Left ventricle myocardium superior (tissue), 1 donor: ENCODE measurements at places on chromosomes 6 and 20.

GRCh38 chr6:11108726-11109125, 2.8 kb downstream of the ERVFRD-1 start:
- DNase-seq, result no peak

- no peak for DNase-seq
Observed at GRCh38 chr20:14838663-14839628, 501.5 kb upstream of the FLRT3 start.

- no peak for DNase-seq
Observed at GRCh38 chr20:21513881-21514540, at the start of gene NKX2-2. Gene NKX2-2 (minus strand): TSS chr20:21514064. CDS start chr20:21513669, 395 bp downstream.

DNA sequence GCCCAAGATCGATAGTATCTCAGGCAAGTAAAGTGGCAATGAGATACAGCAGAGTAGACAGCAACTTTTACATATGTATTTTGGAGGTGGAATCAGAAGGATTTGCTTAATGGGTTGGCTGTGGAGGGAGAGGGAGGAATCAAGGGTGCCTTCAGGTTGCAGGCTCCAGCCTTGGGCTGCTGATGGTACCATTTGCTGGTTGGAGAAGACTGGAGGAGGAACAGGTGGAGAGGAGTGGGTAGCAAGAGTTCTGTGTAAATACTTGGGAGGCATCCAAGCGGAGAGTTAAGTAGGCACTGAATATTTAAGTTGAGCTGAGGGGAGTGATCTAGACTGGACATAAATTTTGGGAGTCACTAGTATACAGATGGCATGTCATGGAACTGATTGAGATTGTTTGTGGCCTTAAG, 5.2 kb downstream of the BICRAL start:
- no peak for DNase-seq

DNA sequence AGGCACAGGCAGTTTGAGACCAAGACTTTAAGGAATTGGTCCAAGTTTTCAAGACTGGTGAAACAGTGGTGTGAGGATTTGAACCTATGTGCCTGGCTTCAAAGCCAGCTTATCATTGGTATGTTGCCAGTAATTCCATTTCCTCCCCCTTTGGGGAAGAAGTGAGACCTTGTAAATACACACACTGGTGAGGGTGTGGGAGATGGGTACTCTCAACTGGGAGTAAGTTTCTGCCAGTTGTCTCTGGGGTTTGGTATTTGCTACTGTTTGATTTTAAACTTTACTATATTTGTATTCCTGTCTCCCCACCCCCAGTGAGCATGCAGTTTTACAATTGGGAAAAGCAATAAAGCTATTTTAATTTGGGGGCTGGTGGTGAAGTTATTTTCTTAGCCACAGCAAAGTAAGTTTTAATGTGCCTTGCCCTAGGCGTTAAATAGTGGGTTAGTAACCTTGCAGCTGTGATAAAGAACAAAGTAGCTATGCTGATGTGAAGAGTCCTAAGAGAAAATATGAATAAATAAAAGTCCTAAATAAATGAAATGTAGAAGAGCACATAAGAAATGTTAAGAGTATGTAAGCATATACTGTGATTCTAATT, 31.0 kb downstream of the SNX9 start:
- DNase-seq, result no peak

GRCh38 chr6:139282684-139283083, 9.1 kb downstream of the TXLNB start:
- DNase-seq, result no peak

- DNase-seq, result no peak
Observed at GRCh38 chr20:60053125-60053817, 95.0 kb downstream of the CDH26 start.

- DNase-seq, result no peak
Observed at GRCh38 chr6:122799140-122799745, 10.2 kb downstream of the SMPDL3A start.

- no peak for DNase-seq
Observed at GRCh38 chr6:153960741-153961140, 78.3 kb upstream of the OPRM1 start.

- DNase-seq, result no peak
Observed at GRCh38 chr6:129863664-129864063, 2.5 kb upstream of the TMEM244 start.

DNA sequence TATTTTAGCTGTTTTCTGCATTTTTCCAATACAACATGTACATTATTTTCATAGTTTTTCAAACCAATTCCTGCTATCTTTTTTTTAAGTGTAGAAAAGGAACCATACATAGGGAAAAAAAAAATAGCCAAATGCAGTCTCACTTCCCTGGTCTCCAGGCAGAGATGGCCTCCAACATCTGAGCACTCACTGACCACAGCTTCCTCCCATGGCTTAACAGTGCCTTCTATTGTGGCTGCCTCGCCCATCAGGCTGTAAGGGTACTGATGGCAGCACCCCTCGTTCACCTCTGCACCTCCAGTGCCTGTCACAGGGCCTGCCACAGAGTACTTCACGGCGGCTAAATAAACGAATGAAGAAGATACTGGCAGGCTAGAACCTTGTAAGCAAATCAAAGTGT, 591.1 kb downstream of the PTPRT start:
- DNase-seq, result no peak

- DNase-seq, result no peak
Observed at GRCh38 chr20:48880981-48881657, 40.4 kb upstream of the ARFGEF2 start.

DNA sequence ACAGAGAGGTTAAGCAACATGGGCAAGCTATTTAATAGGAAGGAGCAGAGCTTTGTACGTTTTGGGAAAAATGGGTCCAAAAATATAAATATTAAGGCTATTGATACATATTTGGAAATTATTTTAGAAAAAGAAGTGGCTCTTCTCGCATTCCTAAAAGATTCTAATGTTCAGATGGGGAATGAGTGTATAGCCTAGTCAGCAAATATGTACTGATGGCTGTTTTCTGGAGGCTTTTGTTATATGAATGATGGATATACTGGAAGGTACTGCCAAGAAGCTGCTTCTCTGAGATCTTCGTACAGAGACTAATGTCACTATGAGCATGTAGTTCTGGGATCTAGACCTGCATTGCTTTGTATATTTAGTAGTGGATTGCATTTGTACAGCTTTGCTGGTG, 71.7 kb downstream of the PLAGL1 start:
- no peak for DNase-seq
